Upper lobe of left lung (tissue), 6 donors: ENCODE measurements at places on chromosomes 12 and 14. TPM values are rescaled to one million over a fixed set of nuclear protein-coding genes. Genes with fewer than 3 reads are reported as not detected.

VPS37B gene
- 88.3 TPM for total RNA-seq

DNA sequence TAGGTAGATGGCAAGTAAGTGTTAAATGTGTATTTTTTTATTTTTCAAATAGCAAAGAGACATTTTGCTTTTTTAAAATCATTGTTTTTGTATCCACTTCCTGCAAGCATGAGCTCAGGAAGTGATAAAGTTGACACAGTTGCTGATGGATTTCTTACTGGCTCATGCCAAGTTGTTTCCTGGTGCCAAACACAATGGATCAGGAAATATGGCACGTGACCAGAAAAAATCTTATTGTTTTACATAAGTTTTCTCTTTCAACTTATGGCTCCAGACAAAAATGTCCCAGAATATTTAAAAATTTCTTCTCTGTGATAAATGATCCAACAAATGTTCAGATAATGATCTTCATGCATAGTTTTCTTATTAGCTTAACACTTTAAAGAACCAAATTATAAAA is 1279.1 kb upstream of the FLRT2 start:
- H3K27me3 ChIP-seq: no peaks in the 10 kb centered on the region
- DNase-seq: no peak
- no peaks in the 10 kb centered on the region for H3K36me3 ChIP-seq
- H3K4me3 ChIP-seq: no peak overlapping the region
- H3K4me1 ChIP-seq: no peaks in the 10 kb centered on the region
- H3K27ac ChIP-seq: no peak overlapping the region

NRL gene
- 5.6 TPM for total RNA-seq

DNA sequence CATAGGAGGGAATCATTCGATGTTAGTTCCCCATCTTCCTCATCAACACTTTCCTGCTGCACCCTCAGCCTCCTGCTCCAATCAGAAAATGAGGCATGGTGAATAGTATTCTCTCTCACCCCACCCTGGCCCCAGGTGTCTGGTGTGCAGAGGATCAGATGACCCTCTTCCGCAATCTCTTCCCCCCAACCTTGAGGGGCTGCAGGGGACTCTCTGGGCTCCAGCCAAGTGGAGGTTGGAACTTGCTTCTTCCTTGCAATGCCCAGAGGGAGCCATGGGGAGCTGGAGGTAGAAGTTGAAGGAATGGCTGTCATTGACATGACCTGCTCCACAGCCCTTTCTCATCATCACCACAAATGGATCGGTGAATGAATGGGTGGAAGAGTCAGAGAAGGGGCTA is 20.2 kb upstream of the ESRRB start:
- no peaks in the 10 kb centered on the region for H3K36me3 ChIP-seq
- no peak overlapping the region for H3K4me3 ChIP-seq
- no peak for DNase-seq
- no peak overlapping the region for H3K27ac ChIP-seq
- no peaks in the 10 kb centered on the region for H3K27me3 ChIP-seq

POMT2 gene
- 14.6 TPM for total RNA-seq

MLEC gene
- total RNA-seq: 29.3 TPM

DNA sequence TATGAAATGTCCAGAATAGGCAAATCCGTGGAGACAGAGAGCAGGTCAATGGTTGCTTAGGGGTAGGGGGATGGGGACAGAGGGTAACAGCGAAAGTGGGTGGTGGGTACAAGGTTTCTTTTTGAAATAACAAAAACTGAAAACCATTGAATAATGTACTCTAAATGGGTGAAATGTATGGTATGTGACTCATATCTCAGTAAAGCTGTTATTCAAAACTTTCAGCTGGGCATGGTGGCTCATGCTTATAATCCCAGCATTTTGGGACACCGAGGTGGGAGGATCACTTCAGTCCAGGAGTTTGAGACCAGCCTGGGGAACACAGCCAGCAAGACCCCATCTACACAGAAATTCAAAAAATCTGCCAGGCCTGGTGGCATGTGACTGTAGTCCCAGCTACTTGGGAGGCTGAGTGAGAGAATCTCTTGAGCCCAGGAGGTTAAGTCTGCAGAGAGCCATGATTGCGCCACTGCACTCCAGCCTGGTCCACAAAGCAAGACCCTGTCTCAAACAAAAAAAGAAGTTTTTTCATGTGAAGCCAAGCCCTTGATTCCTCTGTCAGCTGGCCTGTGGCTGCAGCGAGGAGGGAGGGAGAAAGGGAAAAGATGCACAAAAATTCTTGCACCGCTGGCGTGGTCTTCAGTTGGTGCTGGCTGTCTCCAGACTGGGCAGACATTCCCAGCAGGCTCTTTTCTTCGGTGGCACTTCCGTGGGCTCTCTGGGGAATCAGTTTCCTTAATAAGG is 248.2 kb downstream of the SLC41A2 start:
- H3K27me3 ChIP-seq: no peaks in the 10 kb centered on the region
- no peak overlapping the region for H3K4me3 ChIP-seq
- H3K27ac ChIP-seq: peak overlapping the region; percentile 21

- no peak overlapping the region for H3K27ac ChIP-seq
- no peaks in the 10 kb centered on the region for H3K4me1 ChIP-seq
- H3K27me3 ChIP-seq: no peaks in the 10 kb centered on the region
Measured at GRCh38 chr14:33131801-33132200, 193.1 kb downstream of the NPAS3 start.

FOXM1 gene
- 6.4 TPM for total RNA-seq

- no peak overlapping the region for H3K4me3 ChIP-seq
- no peak for DNase-seq
- H3K27me3 ChIP-seq: no peaks in the 10 kb centered on the region
- no peaks in the 10 kb centered on the region for H3K36me3 ChIP-seq
- no peaks in the 10 kb centered on the region for H3K4me1 ChIP-seq
Measured at GRCh38 chr12:95554532-95555071, 3.3 kb upstream of the USP44 start.

DNA sequence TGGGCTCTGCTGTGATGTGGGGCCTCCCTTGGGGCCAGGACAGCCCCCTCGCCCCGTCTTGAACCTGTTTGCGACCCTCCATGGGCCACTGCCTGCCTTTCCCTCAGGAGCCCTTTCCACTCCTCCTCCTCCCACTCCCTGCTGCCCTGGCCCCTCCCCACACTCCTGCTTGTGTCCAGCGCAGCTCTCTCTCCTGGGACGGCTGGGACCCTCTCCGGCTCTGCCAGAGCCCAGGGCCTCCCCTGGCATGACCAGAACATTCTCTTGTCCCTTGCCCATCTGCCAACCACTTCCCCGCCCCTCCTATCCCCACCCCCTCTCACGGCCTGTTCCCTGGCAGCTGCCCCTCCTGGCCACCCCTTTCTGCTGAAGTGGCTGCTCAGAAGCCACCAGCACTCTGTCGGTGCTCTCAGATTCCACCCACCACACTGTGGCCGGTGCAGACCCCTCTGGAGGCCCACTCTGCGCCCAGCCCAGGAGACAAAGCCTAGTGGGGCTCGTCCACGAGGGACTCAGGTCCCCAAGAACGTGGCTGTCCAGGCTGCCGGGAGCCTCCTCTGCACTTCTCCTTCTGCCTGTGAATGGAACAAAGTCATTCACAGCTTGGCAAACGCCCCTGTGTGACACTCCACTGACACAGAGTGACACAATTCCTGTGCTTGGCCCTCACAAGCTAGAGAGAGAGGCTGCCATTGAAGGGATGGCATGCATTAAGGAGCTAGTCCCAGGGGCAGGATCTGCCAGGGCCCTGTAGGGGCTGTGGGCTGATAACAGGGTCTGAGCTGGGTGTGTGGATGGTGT is 1.4 kb downstream of the ASPG start:
- no peaks in the 10 kb centered on the region for H3K36me3 ChIP-seq
- no peak overlapping the region for H3K27ac ChIP-seq
- H3K4me1 ChIP-seq: peaks cover 18% of the 10 kb centered on the region
- no peaks in the 10 kb centered on the region for H3K27me3 ChIP-seq

GRCh38 chr12:98895086-98895651 is 250.1 kb downstream of the APAF1 start:
- DNase-seq: no peak
- no peak overlapping the region for H3K27ac ChIP-seq
- H3K27me3 ChIP-seq: peaks cover 17% of the 10 kb centered on the region
- peak overlapping the region; percentile 18 for H3K4me3 ChIP-seq
- peaks cover 6% of the 10 kb centered on the region for H3K4me1 ChIP-seq
- H3K36me3 ChIP-seq: no peaks in the 10 kb centered on the region

- H3K36me3 ChIP-seq: no peaks in the 10 kb centered on the region
- H3K4me1 ChIP-seq: no peaks in the 10 kb centered on the region
- H3K27me3 ChIP-seq: no peaks in the 10 kb centered on the region
Measured at GRCh38 chr12:108911915-108912314, 32.0 kb downstream of the DAO start.

SYNJ2BP gene
- 9.4 TPM for total RNA-seq

- no peaks in the 10 kb centered on the region for H3K36me3 ChIP-seq
- no peak overlapping the region for H3K4me3 ChIP-seq
- no peak for DNase-seq
- H3K27me3 ChIP-seq: no peaks in the 10 kb centered on the region
Measured at GRCh38 chr14:96410119-96410518, 18.2 kb downstream of the AK7 start.

- no peaks in the 10 kb centered on the region for H3K27me3 ChIP-seq
- peaks cover 10% of the 10 kb centered on the region for H3K4me1 ChIP-seq
- peak; percentile 84 for DNase-seq
- no peak overlapping the region for H3K4me3 ChIP-seq
Measured at GRCh38 chr14:96104469-96105057, 65.4 kb downstream of the C14orf132 start.

DNA sequence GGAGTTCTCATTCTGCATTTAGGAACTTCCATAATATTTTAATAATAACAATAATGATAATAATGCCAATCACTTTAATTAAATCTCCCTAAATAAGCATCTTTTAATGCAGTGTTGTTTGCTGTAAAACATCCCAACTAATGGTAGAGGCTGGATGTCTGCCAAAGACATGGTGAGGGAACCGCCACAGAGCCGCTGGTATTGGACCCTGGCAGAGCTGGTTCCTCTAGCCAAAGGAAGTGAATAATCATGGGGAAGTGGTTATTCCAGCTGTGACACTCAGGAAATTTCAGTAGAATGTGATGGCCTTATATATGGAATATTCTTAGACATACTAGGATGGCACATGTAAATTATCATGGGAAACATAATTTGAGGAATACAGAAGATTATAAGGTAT is 483.3 kb downstream of the ZFP36L1 start:
- H3K27ac ChIP-seq: no peak overlapping the region
- H3K4me3 ChIP-seq: no peak overlapping the region
- no peaks in the 10 kb centered on the region for H3K27me3 ChIP-seq
